ENCODE measurements at places on chromosomes 7 and 10.
A peak's percentile ranks its signal among the peaks of the same experiment; 100 is the strongest.

GRCh38 chr10:122132331-122132755, 138.8 kb upstream of the BTBD16 start:
- DNase-seq = no peak

DNA sequence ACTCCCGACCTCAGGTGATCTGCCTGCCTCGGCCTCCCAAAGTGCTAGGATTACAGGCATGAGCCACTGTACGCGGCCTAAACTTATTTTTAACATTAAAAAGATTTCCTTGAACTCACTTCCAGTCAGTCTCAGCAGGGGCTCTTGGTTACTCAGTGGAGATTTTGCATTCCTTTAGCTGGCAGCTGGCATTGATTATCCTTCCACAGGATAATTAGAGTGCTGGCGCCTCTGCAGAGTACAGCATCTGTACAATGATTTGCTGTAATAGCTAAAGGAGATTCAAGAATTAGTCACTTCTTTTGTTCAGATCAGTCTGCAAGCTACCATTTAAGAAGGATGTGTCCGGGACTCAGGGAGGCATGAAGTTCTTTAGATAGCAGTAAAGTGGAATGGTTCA, 125.0 kb upstream of the NPY start:
- DNase-seq = no peak

- peak; percentile 82 for DNase-seq
Observed at GRCh38 chr7:16753102-16753931, at the start of gene TSPAN13. TSS of gene TSPAN13 (plus strand) at chr7:16753755. CDS start at chr7:16753968, 213 bp downstream.

- peak; percentile 78 for DNase-seq
Observed at GRCh38 chr10:24891823-24892222, 60.6 kb downstream of the PRTFDC1 start.

DNA sequence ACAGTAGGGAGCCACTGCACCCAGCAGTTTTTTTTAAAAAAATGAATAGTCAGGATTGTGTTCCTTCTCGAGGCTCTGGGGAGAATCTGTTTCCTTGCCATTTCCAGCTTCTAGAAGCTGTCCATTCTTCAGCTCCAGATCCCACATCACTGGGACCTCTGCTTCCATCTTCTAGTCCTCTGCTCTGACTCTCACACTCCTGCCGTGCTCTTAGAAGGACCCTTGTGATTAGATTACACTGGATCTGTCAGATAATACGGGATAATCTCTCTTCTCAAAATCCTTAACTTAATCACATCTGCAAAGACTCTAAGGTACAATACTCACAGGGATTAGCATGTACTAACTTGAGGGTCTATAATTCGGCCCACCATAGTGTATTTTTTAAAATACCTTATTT, 158.9 kb upstream of the SP4 start:
- DNase-seq = no peak
